ENCODE measurements at places on chromosomes 1 and 21.

DNA sequence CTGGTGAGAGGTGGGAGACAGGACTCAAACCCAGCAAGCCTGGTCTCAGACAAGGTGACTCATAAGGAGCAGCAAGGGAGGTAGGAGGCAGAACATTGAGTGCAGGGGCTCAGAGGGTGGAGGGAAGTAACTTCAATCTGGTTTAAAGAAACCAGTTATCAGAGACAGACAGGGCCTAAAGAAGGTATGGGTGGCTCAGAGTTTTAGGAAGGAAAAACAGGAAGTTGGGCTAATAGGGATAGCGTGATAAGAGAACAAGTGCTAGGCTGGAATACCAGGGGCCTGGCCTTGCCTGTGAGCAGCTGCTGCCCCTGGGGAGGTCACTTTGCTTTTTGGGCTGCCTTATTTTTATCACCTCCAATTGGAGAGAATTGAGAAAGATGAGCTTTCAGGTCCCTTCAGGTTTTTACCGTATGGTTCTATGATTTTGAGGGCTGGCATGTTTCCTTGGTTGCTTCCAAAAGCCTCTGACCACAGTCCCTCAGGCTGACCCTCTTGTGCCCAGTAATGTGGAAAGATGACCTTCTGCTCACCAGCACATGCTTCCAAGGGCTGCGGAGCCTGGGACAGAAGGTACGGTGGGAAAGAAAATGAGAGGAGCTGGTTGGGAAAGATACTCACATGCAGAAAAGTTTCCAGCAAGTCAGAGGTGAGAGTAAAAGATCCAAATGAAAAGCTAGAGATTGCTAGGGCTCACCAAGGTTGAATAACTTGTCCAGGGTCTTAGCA lies 77.0 kb downstream of the DDR2 start:
- no peak for DNase-seq

DNA sequence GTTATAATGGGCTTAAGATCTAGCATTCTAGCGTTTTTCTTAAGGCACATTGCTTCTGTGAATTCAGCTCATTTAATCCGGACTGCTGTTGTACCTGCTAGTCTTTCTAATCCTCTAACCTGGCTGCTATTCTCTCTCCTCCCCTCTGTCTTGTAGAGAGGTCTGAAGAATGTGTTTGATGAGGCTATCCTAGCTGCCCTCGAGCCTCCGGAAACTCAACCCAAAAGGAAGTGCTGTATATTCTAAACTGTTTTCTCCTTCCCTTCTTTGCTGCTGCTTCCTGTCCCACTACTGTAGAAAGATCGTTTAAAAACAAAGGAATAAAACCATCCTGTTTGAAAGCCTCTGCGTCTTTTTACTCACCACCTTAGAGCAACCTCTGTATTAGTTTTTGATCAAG lies 37.3 kb downstream of the CDC42 start:
- no peak for DNase-seq

DNA sequence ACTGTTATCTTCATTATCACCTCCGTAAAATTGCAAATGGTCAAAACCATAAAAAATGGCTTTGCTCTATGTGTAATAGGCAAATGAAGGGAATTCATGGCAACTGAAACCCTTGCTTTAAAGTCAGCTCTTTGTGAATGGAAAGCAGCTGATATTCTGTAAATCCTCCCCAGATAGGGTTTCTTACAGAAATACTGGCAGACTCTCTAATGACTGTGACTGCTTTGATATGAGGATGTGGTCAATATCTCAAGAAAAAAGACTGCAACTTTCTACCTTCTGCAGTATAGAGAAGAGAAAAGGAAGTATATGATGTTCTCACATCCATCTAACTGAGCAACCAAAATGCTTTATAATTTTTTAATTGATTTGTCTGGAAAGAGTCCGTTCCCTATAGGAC lies 193.1 kb downstream of the ST6GALNAC3 start:
- DNase-seq, result no peak

DNA sequence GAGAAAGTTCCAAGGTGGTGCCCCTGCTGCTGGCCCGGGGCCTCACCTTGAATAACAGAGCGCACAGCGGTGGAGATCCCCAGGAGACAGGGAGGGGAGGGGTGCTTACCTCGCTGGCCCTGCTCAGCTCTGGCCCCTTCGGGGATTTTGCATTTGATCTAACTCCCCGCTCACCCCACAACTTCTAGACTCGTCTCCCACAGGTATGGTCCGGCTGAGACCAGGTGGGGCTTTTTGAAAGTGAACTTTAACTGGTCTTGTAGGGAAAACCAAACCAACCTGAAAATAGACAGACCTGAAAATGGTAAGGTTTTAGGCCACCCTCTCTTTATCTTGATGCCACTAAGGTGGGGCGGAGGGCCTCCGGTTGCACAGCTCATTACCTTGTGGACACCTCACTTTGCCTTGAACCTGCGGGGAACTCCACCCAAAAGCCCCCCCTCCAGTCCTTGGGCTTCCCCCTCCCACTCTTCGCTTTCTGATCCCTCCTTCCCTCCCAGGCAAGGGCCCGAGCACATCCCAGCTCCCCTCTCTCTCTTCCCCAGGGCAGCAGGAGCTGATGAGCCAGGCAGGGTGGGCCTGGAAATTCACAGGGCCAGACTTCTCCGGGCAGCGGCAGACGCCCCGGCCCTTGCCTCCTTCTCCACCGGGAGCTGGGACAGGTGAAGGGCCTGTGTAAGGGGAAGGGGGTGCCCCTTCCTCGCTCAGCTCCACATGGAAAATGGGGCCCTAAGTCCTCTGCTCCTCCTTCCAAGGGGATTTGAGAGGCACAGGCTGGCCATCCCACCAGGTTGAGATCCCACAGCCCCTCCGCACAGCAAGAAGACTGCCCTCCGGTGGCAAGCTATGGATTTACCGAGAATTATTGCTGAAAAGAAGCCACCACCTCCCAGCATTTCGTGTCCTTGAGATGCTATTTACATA lies 16.1 kb downstream of the TNFRSF8 start:
- peak; percentile 44 for DNase-seq

DNA sequence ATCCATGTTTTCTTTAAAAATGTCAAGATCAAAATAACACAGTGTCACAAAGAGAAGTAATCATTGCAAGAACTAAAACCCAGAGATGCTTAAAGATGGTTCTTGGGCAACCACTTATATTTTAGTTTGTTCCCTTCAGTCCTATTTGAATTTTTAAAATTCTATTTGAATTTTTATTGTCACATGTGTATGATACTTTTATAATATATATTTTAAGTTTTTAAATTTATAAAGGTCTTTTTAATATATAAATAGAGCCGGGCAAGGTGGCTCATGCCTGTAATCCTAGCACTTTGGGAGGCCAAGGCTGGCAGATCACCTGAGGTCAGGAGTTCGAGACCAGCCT lies 22.3 kb upstream of the DISC1 start:
- no peak for DNase-seq

DNA sequence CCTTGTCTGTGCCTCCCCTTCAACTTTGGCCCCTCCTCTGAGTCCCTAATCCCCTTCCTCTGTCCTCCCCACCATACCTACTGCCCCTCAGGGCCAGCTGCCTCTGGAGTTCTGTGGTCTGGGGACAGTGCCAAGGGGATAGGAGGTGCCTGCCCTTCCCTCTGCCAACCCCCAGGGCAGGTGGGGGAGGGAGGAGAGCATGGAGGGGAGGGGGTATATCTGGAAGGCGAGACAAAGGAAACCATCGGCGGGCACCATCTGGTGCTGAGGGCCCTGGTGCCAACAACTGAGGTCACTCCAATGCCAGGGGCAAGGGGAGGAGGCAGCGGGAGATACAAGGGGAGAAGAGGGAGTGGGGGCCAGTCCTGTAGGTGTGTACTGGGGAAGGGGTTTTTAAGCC lies 9.6 kb downstream of the RAB25 start:
- no peak for DNase-seq
